CD4-positive, alpha-beta T cell treated with Interleukin-12 subunit alpha and Interleukin-12 subunit beta, for 1 hour (primary cell): ENCODE measurements at places on chromosomes 2 and 18.

GRCh38 chr2:20525041-20526035 is 78.5 kb downstream of the RHOB start:
- no peak for DNase-seq

GRCh38 chr18:22466608-22467395 is 49.1 kb upstream of the CTAGE1 start:
- no peak for DNase-seq

- DNase-seq, result no peak
Observed at GRCh38 chr2:197031803-197032202, 105.3 kb upstream of the PGAP1 start.

DNA sequence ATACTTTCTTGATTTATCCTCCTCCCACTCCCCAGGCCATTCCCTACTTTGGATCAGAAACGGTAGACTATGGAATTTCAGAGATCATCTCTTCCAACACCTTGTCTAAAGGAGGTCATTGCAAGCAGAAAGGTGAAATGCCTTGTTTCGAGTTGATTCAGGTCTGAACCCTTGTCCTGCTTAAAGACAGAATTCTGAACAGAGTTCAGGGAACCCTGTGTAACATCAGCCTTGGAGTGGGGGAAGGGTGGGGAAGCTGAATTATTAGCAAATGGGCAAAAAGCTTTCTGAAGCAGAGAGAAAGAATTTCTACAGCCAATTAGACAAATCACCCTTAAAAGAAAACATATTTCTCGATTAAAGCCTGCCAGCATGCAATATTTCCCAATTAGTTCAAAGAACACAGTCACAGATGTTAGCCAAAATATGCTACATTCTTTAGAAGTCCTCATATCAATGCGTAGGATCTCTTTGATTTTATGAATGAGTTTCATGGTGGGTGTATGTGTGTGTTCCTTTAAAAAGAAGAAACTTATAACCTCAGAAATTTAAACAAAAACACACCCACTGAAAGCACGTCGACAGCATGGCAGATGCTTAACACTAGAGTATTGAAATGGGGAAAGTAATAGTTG is 353.1 kb downstream of the RND3 start:
- no peak for DNase-seq

DNA sequence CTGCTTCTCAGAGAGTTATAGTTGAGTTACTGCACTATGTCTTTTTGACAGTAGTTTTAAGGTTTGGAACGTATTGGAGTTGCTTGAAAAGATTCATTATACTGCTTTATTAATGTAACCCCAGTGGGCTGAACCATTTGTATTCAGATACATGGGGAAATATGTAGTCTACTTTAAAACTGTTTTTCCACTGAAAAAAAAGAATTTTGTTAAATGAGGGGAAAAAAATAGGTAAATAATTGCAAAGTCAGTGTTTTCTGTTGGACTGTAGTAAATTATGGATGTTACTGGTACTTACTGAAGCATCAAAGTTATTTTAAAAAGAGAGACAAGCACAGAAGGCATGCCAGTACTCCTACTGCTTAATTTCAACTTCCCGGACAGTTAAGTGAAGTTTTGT is 36.4 kb downstream of the ZC3H15 start:
- no peak for DNase-seq

DNA sequence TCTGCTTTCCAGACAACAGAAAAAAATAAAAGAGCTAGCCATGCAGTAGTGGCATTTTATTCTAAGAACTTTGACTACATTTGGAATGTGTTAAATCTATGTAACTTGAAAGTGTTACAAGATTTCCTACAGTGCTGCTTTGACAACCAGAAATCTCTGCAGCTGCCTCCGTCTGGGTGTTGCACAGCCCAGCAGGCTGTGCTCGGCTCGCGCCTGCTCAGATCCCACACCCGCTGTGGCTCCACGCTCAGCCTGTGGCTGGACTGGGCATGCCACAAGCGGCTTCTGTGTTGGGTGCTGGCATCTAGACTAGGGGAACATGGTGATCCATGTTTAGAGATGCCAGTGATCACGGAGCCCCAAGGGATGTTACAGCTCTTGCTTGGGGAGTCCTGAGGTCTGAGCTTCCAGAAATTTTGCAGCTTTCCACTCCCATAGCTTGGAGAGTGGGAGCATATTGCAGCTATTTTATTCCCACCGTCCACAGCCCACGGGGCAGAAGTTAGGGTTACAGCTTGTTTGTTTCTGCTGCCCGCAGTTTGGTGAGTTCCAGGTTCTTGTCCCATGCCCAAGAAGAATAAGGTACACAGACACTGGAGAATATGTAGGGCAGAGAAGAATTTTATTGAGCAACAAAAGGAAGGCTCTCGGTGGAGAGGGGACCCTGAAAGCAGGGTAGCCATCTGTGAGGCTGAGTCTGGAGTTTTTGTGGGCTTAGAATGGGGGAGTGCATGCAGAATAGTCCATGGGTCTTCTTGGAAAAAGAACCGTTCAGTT is 44.1 kb downstream of the FAM171B start:
- no peak for DNase-seq

DNA sequence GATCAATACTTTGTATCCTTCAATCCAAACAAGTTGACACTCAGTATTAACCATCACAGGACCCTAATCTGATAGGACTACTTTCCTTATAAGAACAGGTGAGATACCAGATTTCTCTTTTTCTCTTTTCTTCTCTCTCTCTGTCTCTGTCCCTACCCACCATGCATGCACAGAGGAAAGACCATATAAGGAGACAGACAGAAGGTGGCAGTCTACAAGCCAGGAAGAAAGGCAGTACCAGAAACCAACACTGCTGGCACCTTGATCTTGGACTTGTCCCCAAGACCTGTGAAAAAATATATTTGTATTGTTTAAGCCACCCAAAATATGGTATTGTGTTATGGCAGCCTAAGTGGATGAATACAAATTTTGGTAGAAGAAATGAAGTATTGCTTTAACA is 156.2 kb upstream of the KCNH7 start:
- no peak for DNase-seq

DNA sequence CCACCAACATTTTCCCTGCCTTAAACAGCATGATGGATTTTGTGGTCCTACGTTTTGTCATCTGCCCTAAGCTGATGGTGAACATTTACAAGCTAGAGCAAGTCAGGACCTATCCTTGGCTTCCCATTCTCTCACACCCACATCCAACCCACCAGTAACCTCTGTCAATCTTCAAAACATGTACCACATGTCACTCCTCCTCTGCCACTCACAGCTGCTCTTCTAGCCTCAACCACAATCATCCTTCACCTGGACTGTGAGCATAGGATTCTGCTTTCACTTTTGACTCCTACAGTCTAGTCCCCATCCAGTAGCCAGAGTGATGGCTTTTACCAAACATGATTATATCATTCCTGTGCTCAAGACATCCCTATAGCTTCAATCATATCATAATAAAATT is 279.8 kb upstream of the DLGAP1 start:
- no peak for DNase-seq

DNA sequence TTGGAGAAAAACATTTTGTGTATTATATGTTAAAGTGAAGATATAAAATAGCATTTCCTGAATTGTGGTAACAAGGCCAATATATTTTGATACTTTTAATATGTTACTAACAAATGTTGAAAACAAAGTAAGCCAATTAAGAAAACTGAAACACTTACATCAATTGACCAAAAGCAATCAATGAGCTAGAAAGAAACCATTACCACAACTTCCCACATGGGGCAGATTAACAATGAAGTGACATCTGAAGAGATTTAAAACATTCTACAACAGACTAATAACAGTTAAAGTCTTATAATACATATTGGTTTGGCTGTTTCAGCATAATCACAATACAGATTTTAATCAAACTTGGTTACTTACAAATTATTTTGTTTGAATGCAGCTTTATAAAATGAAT is 282.4 kb upstream of the NETO1 start:
- no peak for DNase-seq
